ENCODE measurements at places on chromosomes 11 and 22.

GRCh38 chr22:22903355-22903777 lies 15.8 kb downstream of the IGLL5 start:
- DNase-seq: no peak

DNA sequence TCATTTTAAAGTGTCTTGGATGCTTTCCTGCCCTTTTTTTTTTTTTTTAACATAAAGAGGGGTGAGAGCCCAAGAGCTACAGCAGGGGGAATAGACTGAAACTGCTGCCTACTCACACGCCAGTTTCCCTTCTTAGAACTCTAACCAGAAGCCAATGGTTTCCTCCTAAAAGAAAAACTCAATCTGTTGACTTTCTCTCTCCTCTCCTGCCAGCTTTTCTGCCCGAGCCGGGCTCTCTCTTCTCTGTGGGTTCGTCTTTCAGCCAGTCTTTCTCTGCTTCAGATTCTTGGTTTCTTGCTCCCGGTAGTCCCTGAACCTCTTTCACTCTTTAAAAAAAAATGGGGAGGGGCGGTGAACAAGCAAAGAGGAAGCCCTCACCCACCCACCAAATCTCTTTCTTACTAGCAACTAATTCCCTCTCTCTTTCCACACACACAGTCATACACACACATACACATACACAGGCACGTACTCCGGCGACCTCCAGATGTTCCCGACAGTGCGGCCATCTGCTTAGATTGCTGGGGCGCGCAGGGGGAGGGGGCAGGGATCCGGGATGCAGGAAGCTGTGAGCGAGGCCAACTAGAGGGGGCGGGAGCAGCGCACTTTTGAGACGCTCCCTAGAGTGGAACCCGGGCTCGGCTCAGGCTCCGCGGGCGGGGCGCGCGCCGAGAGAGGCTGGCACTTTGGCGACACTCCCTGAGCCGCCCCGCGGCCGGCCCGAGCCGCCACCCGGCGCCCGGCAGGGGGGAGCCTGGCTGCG lies 444 bp upstream of the TSKU start:
- DNase-seq: no peak

- no peak for DNase-seq
These were observed 8.7 kb upstream of the MRPL23 start for GRCh38 chr11:1938343-1939005.

GRCh38 chr11:19939415-19939929 lies 220.8 kb downstream of the DBX1 start:
- no peak for DNase-seq

DNA sequence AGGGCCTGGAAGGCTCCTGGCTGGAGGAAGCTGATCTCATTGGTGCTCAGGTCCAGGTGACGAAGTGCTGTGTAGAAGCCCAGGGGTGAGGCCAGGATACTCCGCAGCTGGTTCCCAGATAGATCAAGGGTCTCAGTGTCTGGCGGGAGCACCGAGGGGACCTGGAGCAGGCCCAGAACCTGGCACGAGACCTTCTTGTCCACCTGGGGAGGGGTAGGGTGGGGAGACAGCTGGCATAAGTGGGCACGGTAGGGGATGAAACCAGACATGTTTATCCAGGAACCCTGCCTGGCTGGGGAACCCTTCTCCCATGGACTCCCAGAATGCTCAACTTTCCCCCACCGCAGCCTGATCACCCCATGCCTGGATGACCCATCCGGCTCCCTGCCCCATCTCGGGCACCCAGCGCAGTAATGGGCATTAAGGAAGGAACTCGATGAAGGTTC lies 9.2 kb downstream of the LRRC32 start:
- DNase-seq: no peak

DNA sequence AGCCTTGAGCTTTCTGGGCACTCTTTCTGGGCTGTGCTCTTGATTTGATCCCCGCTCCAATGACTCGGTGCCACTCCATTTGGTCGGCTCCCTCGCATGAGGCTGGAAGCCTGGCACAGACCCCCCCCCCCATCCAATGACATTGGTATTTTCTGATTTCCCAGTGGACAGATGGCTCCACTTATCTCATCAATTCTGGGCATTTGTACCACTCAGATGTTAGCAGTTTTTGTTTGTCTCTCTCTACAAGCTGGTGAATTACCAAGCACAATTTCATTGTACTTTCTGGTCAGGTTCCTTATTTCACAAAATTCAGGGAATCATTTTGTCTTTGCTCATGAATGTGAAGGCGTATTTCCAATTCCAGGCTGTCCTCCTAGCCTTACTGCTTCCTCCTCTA lies 9.1 kb downstream of the DNAL4 start:
- no peak for DNase-seq

GRCh38 chr11:122604621-122605020 lies 50.9 kb upstream of the UBASH3B start:
- no peak for DNase-seq

- DNase-seq: no peak
These were observed 112.1 kb upstream of the DRD2 start for GRCh38 chr11:113587308-113587739.

DNA sequence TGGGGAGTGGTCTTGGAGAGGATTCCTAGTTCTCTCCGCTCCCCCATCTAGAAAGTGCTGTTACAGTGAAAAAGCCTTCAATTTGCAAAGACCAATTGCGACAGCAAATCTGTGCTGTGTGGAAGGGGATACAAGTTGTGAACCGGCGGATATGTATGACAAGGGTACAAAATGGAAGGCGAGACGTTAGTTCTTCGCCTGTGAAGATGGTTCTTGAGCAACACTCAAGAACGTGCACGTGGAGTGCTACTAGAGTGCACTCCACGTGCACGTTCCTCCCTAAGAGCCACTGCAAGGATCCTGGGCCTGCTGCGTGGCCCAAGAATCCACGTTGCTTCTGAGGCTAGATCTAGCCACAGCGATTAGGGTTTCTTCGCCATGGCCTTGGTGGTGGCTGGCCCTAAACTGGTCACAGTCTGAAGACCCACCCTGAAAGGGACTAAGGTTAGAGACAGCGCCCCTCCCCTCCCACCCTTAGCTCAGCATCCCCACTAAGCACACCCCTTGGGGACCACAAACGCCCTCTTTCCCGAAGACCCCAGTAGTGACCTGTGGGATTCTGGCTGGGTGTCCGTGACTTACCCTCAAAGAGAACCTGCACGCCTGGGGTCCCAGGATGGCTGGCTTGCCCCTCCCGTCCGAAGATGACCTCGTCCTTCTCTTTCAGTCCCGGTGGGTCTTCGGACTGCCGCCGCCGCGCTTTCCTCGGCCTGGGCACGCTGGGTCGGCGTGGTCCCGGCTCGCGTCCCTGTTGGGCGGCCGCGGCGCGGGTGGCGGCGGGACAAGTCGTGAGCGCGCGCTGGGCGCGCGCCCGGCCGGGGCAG lies 519 bp upstream of the PDE3B start:
- DNase-seq: no peak

- no peak for DNase-seq
These were observed 46.2 kb upstream of the TSKU start for GRCh38 chr11:76736773-76737495.

DNA sequence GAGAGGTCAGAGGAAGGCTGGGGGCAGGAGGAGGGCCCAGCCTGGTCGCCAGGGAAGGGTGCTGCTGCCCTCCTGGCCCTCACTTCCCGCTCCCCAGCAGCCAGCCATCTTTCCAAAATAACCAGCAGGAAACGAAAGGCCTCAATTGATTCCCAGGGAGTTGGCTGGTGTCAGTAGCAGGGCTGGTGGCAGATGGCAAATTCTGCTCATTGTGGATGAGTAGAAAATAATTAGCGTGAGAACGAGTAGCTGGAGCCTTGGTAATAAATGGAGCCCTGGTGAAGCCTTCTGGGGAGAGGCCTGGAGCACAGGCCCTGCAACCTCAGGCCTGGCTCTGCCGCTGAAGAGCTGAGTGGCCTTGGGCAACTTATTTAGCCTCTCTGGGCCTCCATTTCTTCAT lies 31.3 kb downstream of the DAGLA start:
- no peak for DNase-seq

DNA sequence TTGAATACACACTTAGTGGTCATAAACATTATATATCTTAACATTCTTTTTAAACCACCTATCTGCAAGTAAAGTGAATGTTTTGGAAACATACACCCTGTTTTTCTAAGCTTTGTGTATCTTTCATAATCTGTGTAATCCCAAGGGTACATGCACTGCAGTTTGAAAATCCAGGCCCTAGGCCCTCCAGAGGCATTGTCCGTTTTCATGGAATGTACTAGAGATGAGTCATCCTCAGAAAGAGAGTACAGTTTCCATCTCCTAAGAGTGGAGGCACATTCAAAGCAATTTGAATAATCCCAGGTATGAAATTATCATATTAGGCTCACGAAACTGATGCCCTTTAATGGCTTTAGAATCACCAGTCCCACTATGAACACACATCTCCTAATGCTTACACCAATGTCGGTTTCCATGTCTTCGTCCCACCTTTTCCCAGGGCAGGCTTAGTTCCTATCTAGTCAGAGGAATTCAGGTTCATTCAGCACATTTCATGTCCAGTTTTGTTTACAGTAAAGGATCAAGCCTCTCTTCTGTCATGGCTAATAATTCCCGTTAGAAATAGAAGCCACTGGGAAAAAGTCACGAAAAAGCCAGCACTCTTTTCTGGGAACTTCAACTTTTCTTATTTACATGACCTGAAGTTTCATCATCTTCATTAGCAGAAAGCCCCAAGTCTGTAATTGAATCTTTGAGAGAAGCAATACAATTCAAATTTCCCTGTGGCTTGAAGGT lies 39.5 kb upstream of the CD44 start:
- no peak for DNase-seq

DNA sequence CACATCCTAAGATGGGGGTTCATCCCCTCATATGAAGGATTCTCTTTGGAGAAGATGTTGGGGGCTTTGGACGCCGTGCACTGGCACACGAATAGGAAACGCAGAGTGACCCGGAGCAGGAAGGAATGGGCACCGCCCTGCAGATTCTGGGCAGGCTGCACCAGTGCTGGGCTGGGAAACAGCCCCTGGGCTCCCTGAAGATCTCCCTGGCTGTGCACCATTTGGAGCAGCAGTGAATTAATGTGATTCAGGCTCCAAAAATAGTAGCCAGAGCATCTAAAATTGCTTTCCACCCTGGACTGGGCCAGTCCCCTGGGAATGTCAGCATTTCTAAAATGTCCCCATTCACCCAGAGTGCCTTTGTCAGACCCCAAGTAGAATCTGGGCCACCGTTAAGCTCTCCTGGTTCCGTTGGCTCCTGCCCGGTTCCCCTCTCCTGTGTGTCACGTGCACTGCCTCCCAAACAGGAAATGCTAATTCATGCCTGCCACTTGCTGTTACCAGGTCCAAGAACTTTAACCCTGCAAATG lies 18.6 kb downstream of the IRAG1 start:
- no peak for DNase-seq

DNA sequence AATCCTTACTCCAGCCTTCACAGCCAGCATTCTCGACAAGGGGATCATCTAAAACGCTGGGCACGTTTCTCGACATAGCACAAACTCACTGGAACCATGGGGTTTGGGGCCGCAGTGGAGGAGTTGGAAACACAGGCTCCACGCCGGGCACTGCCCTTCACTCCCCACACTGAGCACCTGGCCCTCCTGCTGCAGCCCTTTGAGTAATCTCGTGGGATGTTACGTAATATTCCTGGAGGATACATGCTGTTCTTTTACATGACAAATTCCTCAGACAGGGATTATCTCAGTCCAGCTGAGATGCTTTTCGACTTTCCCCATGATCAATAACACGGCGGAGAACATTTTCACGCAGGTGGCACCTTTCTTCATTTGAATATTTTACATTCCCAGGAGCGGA lies 408.0 kb downstream of the SHANK2 start:
- DNase-seq: no peak

DNA sequence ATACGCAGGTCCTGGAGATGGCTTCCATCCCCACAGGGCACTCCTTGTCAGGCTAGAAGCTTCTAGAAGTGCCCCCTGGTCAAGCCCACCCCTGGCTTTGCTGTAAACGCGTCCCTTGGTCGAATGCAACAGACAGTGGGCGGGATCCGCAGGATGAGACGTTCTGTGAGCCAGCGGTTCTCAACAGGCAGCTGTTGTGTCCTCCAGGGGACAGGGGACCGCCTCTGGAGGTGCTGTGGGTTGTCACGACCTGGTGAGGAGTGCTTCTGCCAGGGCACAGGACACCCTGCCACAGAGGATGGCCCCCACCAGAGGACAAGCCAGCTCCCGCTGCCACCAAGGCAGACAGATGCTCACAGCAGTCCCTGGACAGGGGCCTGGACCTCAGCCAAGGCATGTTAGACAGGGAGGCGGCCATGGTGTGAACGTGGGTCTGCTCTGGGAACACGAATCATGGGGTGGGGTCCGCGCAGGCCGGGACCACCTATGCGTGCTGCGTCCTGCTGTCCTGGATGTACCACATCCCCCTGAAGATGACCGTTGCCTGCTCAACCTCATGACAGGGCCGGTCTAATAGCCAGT lies 11.7 kb downstream of the CRELD2 start:
- no peak for DNase-seq

GRCh38 chr11:35165423-35166368 lies 26.7 kb downstream of the CD44 start:
- DNase-seq: peak; percentile 67

DNA sequence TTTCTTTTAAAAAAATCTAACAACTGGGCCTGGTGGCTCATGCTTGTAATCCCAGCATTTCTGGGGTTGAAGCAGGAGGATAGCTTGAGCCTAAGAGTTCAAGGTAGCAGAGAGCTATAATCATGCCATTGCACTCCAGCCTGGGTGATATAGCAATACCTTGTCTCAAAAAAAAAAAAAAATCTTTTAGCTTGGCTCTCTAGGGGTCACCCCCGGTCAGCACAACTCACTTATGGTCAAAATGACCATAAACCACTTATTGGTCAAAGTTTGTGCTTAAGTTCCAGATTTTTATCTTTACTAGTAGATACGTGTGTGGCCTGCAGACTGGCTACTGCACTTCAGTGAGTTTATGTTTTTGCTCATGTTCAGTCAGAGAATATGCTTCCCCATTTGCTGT lies 6.3 kb upstream of the SPDYC start:
- no peak for DNase-seq

DNA sequence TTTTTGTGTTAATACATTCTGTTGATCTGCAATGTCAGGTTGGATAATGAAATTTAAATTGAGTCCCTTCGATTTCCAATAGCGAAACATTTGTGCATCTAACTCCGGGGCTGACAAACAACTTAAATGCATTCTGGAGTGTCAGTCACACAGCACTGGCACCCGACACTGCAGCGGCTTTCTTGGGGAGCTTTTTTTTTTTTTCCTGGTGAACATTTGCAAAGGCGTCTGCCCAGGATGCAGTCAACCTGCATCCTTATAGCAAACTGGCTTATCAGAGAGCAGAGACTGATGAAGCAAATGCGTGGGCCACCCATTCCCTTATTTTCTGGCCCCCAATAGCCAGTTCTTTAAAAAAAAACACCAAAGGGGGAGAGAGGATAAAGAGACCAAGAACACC lies 1167.7 kb downstream of the LRRC4C start:
- no peak for DNase-seq

- DNase-seq: no peak
These were observed 10.0 kb upstream of the ABCC8 start for GRCh38 chr11:17486646-17487045.

All from activated CD8-positive, alpha-beta memory T cell treated with anti-CD3 and anti-CD28 coated beads for 1 hour (primary cell).